ENCODE measurements at places on chromosomes 2 and 18.

DNA sequence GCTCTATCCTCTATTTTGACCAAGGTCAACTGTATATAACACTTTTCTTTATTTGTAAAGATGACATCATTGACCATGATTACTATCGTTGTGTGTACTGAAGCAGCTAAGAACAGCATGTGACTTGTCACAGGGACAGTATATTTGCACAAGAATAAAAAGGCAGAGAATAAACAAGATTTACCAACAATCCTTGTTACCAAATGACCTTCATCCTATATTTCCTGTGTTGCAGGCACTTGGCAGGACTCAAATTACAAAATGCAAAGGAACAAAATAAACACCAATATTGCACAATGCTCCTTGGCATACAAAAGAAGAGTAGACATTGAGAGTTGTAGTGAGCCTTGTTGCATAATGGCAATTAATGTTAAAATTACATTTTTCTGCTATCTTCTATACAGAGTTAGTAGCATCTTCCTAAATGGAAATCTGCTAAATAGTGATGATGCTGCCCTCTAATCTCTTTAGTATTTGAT lies 61.8 kb downstream of the RFTN2 start:
- DNase-seq = no peak

- no peak for DNase-seq
Observed at GRCh38 chr18:55421308-55421614, 166.7 kb downstream of the TCF4 start.

- no peak for DNase-seq
Observed at GRCh38 chr2:226618875-226619605, 180.6 kb downstream of the IRS1 start.

GRCh38 chr18:13513481-13513880 lies 212.9 kb downstream of the FAM210A start:
- no peak for DNase-seq

- DNase-seq = no peak
Observed at GRCh38 chr18:38909972-38910371, 1344.4 kb upstream of the CELF4 start.

DNA sequence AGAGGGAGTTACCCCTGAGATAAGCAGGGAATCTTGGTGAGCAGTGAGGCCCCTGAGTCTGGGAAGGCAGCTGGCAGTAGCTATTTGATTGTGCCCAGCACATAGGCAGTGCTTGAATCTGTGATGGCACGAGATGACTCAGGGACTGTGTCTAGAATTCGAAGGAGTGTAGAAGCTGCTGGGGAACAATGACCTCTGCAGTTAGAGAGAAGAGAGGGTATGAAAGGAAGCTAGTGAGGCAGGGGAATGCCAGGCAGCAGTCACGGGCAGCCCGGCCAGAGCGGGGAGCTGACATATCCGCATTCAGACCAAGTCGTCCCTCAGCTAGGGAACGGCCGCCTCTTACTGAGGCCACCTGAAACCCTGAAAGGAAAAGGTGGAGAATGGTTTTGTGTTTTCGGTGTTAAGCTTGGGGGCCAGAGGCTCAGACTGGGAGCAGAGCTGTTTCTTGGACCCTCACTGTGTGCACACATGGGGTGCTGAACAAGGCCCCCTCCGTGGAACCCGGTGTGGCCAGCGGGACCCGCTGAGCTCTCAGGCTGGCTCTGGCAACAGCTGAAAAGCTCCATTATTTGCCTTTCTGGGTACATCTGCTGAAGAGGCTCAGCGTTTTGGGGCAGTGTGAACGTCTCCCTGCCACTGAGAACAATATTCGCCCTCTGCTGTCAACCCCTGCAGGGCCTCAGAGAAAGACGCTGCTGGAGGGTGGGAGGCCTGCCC lies 32.9 kb downstream of the ARHGEF4 start:
- DNase-seq = no peak

DNA sequence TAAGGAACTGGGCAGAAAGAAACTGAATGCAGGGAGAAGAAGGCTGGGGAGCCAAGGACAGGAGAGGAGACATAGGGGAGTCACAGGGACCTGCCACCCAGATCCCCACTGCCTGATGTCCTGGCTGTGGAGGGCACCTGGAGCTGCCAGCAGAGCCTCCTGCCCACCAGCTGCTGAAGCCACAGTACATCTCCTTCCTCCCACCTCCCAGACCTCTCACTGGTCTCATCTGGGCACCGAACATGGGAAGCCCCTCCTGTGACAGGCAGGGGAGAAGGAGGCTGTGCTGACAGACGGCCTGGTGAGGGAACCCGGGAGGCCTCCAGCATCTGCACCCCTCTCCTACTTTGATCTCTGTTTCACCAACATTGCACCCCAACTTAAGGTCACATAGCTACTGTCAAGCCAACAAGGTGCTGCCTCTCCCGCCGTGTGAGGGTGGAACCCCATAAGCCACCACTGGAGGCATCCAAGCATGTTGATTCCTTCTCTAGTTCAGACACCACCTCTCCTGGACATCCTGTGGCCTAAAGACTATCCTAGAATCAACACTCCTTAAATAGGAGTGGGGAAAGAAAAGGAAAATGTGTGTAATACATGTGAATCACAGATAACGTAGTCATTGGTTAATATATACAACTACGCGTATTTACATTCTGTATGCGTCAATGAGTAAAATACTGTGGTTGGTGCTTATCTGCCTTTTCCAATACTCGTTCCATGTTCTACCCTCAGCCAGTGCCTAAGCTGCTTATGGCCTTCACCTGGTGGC lies 3.5 kb upstream of the RNPEPL1 start:
- peak; percentile 44 for DNase-seq

DNA sequence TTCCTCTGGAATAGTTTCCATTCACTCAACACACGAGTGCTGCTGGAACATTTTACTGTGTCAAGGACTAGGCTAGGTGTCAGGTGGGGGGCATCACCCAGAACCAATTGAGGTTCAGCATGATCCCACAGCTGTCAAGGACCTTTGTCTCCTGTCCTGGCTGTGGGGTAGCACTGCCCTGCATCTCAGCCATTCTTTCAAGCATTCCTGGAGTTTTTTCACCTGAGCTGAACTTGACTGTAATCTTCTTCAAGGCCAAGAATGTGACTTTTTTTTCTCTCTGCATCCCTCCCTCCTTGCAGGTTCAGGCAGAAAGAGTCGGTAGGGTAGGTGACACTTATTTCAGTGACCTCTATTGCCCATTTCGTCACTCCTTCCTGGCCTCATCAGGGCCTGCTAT lies 3.5 kb downstream of the MAPK4 start:
- DNase-seq = no peak

DNA sequence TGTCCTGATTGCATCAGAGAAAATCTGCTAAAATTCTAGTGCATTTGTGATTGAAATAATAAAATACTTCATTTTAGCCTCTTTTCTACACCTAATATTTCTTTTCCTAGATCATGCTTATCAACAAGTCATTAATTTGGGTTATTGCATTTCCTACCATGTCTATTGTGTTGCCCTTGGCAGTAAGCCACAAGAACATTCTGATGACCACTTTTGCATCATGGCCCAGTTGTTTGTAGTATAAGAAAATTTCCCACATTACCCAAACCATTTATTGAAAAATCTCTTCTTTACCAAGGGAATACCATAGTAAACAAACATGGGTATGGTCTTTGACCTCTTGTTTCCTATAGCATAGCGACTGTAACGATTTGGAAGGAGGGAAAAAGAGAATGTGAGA lies 76.3 kb downstream of the R3HDM1 start:
- no peak for DNase-seq

DNA sequence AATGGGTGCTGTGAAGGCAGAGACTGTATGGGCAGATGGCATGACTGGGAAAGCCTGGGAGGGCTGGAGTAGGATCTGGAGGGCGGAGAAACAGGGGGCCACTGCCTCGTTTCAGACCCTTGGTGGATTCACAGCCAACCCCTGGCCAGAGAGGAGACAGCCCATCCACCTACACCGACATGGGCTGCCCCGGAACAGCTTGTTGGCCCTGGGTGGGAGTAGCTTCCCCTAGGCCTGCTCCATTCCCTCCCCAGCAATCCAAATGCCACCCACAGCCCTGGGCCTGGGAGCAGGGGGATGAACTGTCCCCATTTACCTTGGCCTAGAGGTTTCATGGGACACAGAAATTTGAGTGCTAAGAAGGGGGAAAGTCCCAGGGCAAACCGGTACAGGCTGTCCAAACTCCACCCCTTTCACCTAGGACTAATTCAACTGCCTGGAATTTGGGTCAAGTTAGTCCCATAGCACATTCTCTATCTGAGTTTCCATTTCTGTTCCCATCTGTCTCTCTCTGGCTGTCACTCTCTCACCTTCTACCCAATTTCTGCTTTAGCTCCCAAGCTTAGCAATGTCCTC lies 37.0 kb downstream of the LBH start:
- DNase-seq = no peak

DNA sequence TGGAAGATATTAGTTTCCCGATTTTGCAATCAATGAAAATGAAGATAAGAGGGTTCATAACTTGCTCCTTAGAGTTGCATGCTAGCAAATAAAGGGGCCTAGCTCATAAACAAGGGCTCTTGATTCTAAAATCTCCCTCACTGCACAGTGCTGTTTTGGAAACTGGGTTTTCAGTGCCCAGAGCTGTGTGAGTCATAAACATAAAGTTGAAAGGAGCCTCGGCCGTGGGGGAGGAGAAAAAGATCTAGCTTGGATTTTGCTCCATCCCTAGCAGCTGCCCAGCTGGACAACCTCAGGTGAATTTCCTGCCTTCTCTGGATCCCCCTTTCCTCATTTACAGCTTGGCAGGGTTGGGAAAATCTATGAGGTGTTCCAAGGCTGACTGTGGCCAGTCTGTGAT lies 42.5 kb downstream of the LYPD1 start:
- DNase-seq = no peak

DNA sequence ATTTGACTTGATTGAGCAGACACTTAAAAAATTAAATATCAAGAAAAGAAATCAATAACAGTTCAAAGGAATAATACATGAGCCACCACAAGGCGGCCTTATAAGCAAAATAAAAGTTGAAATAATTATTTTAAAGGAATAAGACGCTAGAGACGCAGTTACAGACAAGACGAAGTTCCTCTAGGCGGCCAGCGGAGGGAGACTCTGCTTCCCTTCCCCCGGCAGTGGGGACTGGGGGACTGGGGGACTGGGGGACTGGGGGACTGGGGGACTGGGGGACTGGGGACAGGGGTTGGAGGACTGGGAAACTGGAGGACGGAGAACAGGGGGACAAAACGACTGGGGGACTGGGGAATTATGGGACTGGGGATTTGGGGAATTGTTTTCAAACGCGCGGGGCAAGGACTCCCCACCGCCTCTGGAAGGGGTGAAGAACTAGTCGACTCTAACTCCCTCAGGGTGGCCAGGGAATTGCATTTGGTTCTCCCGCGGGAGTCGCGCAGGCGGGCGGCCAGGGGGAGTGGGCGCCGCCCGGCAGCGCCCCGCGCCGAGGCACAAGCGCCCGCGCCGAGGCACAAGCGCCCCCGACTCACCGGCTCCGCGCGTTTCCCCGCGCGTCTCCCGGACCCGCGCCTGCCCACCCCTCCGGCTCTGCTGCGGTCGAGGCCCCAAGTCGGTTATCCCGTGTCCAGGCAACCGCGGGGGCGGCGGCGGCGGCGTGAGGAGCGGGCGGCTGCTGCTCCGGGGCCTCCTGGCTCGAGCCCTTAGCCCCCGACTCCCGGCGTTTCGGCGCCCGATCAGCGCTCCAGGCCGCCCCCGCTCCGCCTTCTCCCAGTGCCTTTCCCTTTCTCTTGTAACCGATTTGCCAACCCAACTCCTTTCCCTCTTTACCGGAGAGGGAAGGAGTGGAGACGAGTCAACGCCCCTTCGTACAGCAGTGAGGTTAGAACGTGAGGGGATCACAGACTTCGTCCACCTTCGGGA lies at the start of gene CCDC178:
Gene CCDC178, minus strand, starts transcription at position 662 of the 984 bp plus-strand sequence. CDS start 28,633 bp downstream, outside the sequence.
- DNase-seq = no peak

- DNase-seq = no peak
Observed at GRCh38 chr2:226733189-226733858, 66.3 kb downstream of the IRS1 start.

DNA sequence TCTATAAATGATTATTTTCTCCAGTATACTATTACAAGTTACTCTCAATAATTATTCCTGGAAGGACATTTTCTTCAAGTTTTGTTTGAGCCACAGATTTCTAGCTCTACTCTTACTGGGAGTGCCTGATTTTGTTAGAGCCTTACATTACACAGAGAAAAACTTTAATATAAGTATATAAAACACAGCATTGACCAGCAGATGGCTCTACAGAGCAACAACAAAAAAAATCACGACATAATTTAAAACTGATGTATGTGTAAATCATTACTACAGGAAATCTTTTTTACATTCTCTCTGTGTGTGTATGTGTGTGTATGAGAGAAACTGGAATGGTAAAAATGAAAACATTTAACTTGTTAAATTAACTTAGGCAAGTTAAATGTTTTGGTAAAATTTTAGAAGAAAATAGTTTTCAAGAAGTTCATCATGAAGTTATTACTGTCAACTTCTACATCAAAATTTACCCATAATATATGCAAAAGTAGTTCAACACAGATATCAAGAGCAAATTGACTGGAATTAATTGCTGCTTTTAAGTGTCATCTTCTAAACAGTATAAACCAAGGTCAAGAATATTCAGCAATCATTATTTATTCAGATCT lies 103.3 kb downstream of the MDH1 start:
- no peak for DNase-seq

- DNase-seq = no peak
Observed at GRCh38 chr2:176177580-176178037, 10.9 kb upstream of the HOXD1 start.

- no peak for DNase-seq
Observed at GRCh38 chr18:50424877-50425690, 50.2 kb downstream of the SKA1 start.

DNA sequence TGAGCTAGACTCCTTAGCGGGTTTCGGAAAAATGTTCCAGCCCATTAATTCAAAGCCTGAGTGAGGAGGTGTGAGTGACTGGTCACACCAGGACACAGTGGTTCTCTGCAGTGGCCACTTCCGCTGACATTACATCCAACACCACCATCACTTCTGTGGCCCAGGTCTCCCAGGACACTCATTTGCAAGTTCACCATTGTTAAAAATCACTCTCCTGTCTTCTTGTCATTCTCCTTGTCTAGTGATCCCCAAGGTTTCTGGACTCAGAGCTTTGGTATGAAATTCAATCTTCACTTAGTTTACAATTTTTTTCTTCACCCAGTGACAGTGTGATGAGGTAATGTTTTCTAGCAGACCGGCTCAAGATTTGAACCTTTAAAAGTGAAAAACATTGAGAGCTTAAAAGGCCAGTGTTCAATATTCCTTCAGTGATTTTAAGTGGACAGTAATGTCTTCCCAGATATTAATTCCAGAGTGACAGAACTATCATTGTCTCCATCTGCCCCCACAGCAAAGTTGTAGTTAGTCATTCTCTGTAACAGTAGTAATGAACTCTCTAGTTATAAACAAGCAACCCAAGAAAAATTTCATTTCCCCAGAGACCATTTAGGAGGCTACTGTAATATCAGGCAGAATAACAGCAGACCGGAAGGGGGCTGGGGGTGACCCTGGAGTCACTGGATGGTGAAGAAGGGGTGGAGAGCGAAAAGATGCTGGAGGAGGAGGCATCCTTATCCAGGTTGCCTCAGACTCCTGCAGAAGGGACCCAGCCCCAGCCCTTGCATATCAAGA lies 164.9 kb downstream of the GFPT1 start:
- DNase-seq = no peak

GRCh38 chr2:180356676-180357075 lies 349.6 kb upstream of the CWC22 start:
- no peak for DNase-seq

Measured in stimulated activated CD4-positive, alpha-beta T cell treated with anti-CD3 and anti-CD28 coated beads, Interleukin-2, amount 100 ng/mL, for 24 hours (primary cell).